ENCODE measurements at places on chromosomes 1 and 21.

DNA sequence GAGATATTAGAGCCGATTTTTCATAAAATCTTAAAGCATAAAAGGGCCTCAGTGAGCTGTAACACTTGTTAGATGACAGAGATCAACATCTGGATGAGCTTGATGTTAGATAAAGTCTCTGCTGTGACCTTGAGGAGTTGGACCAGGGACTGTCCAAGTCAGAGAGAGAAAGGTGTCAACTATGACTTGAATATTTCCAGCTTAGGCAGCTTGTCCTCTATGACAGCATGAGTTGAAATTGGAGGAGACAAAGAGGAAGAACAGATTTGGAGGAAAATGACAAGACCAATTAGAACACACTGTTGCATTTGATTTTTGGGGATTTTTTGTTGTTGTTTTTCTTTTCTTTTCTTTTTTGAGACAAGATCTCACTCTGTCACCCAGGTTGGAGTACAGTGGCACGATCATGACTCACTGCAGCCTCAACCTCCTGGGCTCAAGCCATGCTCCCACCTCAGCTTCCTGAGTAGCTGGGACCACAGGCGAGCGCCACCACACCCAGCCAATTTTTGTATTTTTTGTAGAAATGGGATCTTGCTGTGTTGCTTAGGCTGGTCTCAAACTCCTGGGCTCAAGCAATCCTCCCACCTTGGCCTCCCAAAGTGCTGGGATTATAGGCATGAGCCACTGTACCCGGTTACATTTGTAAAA, 35.3 kb upstream of the CLIC4 start:
- no peak for DNase-seq

DNA sequence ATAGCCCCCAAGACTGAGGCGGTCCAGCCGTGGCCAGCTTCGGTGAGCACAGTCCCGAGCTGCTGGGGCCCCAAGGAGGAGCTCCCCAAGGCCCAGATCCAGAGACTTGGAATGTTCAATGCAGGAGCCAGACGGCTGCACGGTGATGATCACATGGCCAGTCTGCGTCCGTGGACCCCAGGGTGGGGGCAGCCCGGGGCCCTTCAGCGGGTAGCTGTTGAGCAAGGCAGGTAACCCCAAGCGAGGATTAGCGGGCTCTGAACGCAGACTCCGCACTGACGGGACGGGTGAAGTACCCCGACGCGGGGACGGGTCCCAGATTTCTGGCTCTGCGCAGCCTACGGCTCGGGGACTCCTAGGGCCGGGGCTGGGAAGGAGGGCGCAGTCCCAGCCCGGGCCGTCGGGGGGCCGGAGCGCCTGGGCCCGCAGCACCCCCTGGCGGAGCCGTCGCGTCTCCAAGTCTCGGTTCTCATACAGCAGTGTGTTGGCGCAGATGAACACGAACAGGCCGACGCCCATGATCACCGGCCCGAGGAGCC, 2.7 kb downstream of the TMEM200B start:
- DNase-seq: no peak

DNA sequence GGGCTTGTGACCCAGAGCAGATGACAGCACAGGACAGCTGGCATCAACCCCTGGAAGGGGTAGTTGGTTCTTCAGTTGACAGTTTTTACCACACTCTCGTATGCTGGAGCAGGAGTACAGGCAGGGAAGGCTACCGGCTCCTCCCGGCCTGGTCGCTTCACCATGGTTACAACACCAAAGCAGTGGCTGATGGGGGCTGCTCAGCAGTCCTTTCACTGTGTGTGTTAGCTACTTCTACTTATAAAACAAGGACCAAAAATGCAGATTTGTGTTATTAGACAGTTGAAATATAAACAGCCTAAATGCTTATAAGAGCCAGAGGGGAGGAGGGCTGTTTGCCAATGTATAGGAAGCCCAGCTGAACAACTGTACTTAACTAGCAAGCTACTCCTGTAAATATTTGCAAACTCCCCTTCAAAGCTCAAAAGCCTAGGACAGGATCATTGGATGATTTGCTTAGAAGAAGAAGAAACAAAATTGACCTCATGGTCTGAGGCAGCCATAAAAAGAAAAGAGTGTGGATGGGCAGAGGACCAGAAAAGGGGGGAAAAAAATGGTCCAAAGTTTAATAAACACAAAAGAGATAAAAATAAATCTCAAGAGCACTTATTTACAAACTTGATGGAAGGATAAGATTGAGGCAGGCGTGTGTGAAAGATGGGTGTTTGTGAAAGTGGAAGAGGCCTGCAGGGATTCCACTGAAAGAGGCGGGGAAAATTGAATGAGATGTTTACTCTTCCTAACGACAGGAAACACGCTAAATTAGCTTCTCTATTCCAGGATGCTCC, 57.1 kb downstream of the TGFB2 start:
- DNase-seq: no peak

GRCh38 chr1:202203238-202204039, 9.8 kb downstream of the LGR6 start:
- DNase-seq: no peak

DNA sequence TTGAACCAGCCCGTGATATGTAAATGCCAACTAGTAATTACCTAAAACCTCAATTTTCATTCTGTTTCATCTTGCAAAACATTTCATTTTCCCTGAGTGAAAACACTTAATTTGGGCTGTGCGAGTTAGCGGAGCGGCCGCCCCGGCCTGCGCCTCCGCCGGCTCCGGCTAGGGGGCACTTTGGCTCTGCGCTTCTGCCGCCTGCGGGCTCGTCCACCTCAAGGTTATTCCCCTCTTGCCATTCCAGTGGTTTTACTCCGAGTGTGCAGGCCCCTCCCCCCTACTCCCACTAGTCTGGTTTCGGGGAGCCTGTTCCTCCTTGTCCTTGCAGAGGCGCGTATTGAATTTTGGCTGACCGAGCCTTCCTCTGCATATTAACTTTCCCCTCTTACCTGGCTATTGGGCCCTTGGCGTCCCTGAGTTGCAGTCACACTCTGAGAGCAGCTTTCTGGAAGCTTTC, 55.6 kb downstream of the PEX14 start:
- no peak for DNase-seq

GRCh38 chr1:9465640-9466039, 73.6 kb upstream of the SLC25A33 start:
- no peak for DNase-seq

Measured in fibroblast of the conjunctiva (primary cell).